ENCODE measurements at places on chromosomes 2 and 18.

DNA sequence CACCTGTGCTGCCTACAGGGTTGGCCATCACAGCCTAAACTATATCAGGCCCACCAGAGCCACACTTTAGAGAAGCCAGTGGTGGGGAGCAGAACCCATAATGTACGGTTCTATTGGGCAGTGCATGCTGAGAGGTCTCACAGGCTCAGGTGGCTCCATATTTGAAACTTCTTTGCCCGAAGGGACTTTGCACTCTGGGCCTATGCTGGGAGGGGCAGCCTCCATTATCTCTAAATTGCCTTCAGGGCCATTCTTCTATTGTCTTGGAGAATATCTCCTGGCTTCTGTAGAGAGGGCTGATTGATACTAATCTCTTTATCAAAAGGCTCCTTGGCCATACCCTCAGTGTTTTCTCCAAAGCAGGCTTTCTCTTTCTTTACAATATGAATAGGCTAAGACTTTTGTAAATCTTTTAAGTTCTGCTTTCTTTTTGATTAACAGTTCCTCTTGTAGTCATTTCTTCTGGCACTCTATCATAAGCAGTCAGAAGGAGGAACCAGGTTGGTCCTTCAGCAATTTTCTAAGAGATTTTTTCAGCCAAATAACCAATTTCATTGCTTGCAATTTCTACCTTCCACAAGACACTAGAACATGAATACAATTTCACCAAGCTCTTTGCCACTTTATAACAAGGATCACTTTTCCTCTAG, 44.5 kb downstream of the RPE start:
- DNase-seq = no peak

GRCh38 chr2:197205585-197206215, 104.9 kb downstream of the ANKRD44 start:
- peak; percentile 79 for DNase-seq

DNA sequence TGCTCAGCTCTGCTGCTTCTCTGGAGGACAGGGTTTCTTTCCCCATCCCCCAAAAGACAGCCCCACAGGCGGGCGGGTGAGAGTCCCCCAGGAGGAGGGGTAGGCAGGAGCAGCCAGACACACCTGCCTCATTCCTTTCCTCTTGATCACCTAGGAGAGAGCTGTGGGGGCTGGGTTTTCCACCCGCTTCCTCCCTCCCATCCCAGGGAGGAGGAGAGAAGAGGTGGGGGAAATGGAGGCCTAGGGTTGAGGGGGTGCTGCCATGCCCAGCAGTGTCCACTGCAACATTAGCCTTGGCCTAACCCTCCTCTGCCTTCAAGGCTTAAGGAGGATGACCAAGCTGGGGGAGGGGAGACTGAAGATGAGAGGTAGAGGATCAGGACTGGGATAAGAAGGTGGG, 14.7 kb downstream of the WNT10A start:
- no peak for DNase-seq

DNA sequence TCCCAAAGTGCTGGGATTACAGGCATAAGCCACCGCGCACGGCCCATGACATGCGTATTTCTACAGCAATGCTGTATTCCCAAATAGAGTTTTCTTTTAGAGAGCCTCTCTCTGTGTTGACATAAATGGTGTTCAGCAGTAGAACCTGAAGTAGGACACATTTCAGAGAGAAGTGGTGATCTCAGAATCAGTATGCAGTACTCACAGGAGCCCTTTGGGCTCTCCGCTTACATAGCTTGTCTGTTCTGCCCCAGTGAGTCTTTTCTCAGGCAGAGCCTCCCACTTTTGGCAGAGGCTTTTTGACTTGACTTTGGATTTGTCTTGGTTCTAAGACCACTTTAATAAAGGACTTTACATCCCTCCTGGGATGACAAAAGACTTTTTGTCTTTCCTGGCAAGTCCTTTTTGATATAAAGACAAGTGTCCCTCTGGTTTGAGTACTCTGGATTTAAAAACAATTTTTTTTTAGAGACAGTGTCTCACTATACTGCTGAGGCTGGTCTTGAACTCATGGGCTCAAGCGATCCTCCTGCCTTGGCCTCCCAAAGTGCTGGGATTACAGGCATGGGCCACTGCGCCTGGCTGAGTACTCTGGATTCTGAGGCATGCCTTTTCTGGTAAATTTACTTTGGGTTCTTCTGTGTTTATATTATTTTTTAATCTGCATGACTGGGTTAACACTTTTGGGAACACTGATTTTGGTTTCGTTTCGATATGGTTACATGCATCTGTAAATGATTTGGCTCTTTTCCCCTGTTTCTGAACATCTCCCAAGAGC, 113.3 kb downstream of the SMAD2 start:
- DNase-seq = no peak

- DNase-seq = no peak
Observed at GRCh38 chr2:168427451-168427850, 28.6 kb upstream of the CERS6 start.

- no peak for DNase-seq
Observed at GRCh38 chr2:135093193-135093592, 41.1 kb downstream of the RAB3GAP1 start.

DNA sequence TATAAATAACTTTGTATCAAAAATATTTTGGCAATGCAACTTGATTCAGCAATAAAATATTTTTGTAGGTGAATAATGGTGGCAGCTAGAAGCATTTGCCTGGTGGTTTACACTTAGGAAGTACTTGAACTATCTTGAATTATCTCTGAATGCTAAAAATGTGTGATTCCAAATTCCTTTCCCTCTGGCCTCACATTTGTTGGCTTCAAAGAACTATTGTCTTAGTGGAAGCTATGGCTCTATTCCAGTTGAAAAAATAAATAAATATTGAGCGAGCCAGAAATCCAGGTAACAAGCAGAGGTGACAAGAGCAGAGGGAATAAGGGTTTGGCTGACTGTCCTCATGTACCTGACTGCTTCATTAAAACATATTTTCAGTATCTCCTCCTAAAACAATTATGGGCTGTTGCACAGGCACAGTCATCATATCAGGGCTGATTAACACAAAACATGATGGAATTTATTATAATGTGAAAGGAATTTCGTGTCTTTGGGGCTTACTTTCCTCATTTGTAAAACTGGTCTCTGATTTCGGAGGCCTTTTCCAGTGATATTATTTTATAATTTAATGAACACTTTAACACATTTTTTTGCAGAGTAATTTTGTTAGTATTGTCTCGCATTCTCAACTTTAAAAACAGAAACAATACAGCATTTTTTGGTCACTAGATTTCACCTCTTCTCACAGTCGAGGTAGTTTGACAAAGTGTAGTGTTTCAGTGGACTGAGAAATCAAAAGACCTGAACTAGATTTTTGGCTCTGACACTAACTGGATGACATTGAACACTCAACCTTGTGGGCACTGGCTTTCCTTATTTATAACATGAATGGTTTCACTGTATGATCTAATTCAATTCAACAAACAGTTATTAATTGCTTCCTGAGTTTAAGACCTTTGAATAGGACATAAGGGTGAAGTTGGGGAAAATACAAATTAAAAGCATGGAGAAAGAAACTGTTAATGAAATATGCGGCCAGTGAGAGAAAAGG, 7.8 kb upstream of the CAVIN2 start:
- no peak for DNase-seq

GRCh38 chr2:20465716-20466394, 19.0 kb downstream of the RHOB start:
- DNase-seq = no peak

DNA sequence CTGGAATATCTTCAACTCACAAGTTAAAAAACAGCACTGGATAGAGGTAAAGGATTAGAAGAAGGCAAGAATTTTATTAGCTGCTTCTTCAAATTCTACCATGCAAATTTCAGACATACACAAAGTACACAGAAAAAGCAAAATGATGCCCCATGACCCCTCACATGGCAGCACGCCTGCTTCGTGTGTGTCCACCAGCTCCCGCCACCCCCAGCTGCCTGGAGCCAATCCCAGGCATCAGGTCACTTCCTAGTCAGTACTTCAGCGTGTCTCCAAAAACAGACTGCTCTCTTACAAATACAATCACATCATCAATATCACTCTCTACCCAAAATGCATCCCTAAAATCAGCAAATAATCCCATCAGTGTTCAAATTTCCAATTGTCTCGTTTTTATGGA, 35.8 kb downstream of the IMPA2 start:
- DNase-seq = no peak

- DNase-seq = no peak
Observed at GRCh38 chr2:112805542-112805941, 21.2 kb upstream of the IL1A start.

DNA sequence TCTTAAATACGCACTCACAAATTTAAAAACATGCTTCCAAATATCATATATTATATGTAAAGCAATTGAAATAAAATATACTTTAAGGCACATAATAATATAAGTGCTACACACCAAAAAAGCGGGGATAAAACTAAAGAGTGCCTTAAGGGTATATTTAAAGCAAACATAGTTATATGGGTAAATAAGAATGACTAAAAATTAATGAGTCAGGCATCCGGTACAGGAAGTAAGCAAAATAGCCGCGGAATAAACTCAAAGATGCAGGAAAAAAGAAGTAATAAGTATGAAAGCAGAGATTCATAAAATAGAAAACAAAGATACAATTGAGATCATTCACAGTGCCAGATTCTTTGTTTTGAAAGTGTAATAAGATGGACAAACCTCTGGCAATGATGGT, 503.5 kb upstream of the SOX11 start:
- no peak for DNase-seq

DNA sequence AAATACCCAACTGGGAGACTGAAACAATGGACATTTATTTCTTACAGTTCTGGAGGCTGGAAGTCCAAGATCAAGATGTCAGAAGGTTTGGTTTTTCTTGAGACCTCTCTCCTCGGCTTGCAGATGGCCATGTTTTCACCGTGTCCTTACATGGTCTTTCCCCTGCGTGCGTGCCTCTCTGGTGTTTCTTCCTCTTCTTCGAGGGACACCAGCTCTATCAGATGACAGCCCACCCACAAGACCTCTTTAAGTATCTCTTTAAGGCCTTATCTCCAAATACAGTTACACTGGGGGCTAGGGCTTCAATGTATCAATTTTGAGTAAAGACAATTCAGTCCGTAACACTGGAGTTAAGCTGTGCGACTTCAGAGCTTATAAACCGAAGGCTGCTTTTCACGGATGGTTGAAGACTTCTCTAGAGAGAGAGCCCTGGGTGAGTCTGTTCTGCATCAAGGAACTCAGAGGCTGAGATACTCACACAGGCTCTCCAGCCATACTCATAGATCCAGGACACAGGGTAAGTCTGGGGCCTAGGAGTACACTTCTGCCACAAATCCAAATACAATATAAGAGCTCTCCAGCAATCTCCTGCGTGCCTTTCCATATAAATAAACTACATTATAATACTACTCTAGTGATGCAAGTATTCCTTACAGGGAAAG, 339.9 kb upstream of the PKDCC start:
- DNase-seq = no peak

DNA sequence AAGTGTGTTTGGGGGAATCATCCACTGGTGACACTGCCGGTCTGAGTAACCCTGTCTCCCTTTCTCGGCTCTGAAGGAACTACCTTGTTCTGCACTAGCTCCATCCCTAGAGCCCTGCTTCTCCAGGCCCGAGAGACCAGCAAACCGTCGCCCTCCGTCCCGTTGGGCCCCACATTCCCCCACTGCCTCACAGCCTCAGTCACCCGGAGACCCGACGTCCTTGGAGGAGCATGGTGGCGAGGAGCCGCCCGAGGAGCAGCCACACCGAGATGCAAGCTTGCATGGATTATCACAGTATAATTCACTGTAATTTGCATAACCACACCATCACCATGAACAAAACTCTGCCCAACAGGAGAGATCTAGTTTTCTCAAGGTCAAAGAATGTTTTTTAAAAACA, 126.2 kb downstream of the MTCL1 start:
- no peak for DNase-seq

DNA sequence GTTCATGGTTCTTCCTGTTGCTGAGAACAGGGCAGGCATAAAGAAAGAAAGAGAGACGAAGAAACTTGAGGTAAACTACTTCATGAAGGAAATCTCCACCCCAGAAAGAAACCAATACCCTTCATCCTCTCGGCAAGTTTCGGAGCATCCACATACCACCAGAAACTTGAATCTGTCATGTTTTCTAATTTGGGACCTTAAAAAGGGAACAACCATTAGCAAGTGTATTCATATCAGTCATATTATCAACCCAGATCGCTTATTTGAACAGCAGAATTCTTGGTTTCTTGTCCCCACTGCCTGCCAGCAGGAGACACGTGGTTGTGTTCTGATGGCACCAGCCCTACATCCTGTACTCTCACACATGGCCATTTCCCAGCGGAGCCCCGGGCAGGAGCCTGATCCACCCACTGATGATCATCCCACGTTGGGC, 53.2 kb upstream of the FZD7 start:
- no peak for DNase-seq

GRCh38 chr2:25856377-25856776, 21.9 kb downstream of the ASXL2 start:
- no peak for DNase-seq

Measured in CD4-positive, alpha-beta T cell treated with Interleukin-2 at 100 ng/mL for 4 hours (primary cell).